Activated T-helper 9 cell treated with anti-CD3 and anti-CD28 coated beads, Interleukin-2, amount 50 U/mL, for 16 hours (primary cell): ENCODE measurements at places on chromosomes 4 and X.

DNA sequence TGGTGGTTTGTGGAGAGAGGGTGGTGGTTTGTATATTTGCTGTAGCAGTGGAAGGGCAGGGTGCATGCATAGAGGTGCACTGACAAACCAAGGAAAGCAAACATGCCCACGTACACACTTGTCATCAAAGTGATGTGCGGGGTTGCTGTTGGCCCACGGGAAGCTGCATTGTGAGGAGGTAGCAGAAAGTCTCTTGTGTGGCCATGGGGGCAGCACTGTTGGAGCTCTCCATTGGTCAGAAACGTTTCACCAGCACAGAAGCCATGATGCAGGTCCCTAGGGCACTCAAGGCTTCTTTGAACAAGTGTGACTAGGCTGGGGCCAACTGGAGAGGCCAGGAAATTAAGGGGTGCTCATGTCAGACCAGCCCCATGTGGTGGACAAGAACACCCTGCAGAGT, 174.8 kb upstream of the KLF8 start:
- no peak for DNase-seq

GRCh38 chr4:111930659-111931058, 214.6 kb upstream of the FAM241A start:
- no peak for DNase-seq

GRCh38 chr4:2963966-2964471, 648 bp downstream of the GRK4 start:
- DNase-seq, result no peak

- DNase-seq, result no peak
Measured at GRCh38 chr4:149708513-149709130, 107.0 kb downstream of the IQCM start.

DNA sequence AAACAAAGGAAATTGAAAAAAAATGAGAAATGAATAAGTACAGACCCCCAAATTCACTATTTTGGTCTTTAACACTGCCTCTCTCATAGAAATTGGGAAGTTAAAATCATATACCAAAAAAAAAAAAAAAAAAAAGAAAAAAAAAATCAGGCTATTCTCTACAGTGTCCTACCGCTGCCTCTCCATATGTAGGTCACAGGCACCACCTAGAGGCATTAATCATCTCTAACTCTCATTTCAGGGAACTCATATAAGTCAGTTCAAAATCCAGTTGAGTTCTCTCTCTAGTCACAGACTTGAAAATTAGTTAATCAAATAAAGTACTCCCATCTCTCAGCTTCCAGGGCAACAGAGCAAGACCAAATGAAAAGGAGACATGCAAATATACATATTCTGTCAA, 47.9 kb downstream of the COX18 start:
- no peak for DNase-seq
